ENCODE measurements at places on chromosomes 11 and 22.

DNA sequence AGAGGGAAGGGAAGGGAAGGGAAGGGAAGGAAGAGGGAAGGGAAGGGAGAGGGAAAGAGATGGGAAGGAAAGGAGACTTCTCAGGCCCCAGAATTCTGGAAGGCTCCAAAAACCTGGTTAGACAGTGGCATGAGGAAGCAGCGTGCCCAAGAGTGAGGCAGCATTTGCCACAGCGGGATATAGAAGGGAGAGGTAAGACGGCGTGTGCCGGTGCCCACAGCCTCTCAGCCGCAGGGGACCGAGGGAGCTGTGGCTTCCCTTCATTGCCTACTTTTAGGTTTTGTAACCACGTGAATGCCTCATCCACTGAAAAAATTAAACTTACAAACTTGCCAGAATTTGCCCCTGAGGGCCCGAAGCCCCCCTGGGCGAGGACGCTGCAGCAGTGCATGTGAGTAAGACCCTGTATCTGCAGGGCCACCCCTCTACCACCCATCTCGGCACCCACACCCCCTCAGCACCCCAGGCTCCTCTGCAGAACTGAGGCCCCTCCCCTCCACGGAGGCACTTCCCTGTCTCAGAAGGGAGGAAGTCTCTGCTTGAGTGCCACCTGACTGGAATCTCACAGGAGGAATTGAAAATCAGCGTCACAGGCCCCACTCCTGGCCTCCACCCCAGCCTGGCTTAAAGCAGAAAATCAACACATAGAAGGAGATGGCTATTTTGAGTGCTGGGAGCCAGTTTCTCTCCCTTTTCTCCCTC lies 58.1 kb downstream of the LINC01488 start:
- no peak for DNase-seq

DNA sequence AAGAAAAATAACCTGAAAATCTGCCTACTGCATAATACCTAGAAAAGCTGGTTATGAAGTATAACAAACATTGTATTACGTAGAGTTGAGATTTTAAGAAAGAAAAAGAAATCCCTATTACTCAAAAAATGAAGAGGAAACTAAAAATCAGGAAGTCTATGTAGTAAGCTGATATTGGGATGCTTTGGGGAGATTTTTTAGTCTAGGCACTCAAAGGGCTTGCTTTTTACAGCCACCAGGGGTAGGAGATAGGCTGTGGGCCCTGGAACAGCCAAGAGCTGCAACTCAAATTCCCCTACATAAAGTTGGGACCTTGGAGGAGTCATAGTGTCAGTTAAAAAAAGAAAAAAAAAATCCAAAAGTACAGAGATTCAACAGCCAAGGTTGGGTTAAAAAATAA lies 90.4 kb downstream of the RELT start:
- no peak for DNase-seq

DNA sequence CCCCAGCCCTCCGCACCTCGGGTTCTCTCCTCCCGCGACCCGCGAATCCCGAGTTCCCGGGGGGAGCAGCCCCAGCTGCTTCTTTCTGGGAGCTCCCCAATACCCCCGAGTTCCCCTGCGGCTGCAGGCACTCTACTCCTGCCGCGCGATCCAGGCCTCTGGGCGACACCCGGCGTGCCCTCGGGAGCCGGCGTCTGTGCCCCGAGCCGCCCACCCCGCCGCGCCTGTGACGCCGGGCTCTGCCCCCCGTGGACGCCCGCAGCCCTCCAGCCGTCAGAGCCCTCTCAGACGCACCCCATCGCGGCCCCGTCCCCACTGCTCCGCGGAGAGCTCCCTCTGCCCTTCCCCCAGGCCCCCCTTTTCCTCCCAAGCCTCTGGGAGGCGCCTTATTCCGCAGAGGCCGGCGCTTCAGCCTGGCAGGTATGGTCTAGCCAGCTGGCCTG lies 422 bp downstream of the GLB1L2 start:
- DNase-seq = no peak

GRCh38 chr11:114166897-114167323 lies 107.4 kb downstream of the ZBTB16 start:
- no peak for DNase-seq

DNA sequence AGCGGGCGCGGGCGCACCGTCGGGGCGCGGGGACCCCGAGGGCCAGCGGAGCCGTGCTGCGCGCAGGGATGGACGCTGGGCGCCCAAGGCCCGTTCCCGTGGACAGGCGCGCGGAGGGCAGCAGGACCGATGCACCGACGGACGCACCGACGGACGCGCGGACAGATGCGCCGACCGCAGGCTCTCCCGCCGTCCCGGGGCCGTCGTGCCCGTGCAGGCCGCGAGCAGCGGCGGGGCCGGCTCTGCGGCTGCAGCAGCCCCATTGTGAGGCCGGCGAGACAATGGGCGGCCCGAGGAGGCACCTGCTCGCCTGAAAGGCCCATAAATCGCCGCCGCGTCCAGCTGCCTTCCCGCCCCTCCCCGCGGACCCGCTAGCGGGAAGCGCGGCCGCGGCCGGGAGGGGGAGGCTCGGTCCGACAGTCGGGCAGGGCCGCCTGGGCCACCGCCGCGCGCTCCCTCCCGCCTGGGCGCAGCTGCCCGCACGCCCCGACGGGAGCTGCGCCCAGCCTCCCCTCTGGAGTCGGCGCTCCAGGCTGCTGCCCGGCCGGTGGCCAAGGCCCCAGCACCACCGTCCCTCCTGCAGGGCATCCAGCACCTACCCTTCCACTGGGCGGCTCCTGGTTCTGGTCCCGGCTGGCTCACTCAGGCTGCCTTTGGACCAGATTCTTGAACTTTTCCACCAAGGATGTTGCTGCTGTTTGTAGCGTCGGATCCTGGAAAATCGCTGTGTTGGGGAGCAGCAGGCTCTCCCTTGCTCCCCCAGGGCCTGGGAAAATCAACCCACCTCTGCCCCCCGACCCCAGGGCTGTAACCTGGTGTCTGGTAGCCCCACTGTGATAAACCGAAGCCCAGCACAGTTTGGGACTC lies 15.8 kb downstream of the CDKN1C start:
- no peak for DNase-seq

DNA sequence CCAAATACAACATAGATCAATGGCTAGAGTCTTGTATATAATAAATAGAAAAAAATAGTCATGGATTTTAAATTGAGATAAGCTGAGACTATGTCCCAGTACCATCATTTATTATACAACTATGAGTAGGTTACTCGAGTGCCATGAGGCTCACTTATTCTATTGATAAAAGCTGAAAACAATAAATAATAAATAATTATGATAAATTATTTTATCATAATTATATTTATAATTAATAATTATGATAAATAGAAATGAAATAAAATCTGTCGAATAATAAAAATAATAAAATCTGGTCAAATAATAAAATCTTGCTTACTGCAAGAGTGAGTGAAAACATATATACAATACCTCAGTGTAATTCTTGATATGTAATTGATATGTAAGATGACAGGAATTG lies 801.4 kb downstream of the FAM181B start:
- no peak for DNase-seq

DNA sequence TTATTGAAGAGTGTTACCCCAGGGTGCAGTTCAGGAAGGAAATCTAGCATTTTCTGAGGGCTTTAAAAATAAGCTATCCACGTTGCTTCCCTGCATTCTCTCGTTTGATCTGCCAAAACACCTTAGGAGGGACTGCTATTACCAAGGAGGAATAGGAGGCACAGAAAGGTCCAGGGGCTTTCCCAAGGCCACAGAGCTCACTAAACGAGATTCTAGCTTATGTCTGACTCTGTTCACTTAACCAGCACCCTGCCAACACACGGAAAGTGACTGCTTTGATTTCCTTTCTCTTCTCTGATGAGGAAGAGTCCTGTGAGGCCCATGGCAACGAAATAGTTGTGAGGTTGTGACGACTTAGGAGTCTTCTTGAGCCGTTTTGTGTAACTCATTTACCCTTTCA lies 3.4 kb upstream of the PTPN5 start:
- DNase-seq = no peak

DNA sequence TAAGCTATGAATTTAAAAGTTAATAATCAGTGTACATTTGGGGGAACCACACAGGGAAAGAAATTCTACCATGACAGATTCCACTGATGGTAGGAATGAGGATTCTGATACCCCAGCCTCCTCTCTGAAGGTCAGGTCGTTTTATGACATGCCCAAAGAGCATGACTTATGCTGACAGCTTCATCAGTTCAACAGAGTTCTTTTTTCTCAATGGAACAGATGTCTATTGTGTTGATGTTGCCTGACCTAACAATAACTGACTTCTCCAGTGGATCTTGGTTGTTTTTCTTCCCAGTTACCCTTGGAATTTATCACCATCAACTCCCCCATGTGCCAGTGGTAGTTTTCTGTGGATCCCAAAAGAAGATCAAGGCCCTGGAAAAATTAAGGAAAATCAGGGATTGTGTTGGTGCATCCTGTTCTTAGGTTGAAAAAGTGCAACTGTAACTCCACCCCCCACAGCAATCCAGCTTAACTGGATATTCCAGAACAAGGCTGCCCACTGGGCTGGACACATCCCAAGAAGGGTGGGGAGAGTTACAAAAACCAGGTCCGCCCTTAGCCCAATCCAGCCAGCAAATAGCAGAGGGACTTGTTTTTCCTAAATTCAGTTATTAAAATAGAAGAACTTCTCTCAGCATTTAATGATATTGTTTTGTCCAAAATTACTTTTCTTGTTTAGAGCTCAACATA lies 31.5 kb upstream of the CAT start:
- DNase-seq = no peak

GRCh38 chr22:32810555-32811133 lies 9.1 kb downstream of the TIMP3 start:
- DNase-seq = no peak

DNA sequence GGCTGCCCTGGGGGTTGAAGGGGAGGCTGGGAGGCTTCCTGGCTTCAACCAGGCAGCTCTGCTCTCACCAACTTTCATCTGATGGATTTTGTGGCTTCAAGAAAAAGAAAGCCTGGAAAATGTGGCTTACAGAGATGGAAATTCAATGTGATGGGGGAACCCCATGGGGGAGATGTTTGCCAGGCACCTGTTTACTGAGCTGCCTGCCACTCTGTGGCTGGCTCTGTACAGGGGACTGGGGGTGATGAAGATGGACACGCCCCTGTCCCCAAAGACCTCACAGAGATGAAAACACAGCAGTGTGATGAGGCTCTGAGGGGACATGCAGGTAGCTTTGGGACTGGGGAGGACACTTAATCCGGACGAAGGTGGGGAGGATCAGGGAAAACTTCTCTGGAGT lies 10.1 kb downstream of the TMEM258 start:
- DNase-seq = no peak
